Karpas-422 (cell line): ENCODE measurements at places on chromosomes 2 and 18.

DNA sequence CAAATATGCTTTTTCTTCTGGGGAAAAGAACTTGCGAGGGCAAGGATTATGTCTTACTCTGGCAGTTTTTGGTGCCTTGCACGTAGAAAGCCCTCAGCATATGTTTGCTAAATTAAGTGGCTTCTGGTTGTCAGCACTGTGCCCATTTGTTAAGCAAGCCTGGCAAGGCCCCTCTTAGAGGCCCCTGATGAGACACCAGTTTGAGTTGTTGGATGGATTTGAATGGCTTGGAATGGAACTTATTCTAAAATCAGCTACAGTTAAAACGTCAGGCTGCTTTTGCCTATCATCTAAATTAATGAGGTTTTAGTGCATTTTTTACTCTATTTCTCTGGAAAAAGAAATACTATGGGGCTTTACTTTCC lies 28.2 kb downstream of the TMEM182 start:
- H3K27ac ChIP-seq: no peak overlapping the region
- H3K36me3 ChIP-seq: no peaks in the 10 kb centered on the region
- no peak overlapping the region for H3K4me3 ChIP-seq
- DNase-seq: no peak
- H3K4me1 ChIP-seq: peaks cover 9% of the 10 kb centered on the region

- H3K36me3 ChIP-seq: no peaks in the 10 kb centered on the region
- H3K4me1 ChIP-seq: no peaks in the 10 kb centered on the region
- no peak for DNase-seq
- H3K27ac ChIP-seq: no peak overlapping the region
- no peaks in the 10 kb centered on the region for H3K27me3 ChIP-seq
- H3K4me3 ChIP-seq: no peak overlapping the region
These were observed 25.0 kb downstream of the TTN start for GRCh38 chr2:178782236-178782635.

- no peak for DNase-seq
- H3K4me3 ChIP-seq: no peak overlapping the region
- H3K4me1 ChIP-seq: peaks cover 9% of the 10 kb centered on the region
- H3K27ac ChIP-seq: no peak overlapping the region
These were observed 856.1 kb upstream of the ID2 start for GRCh38 chr2:7825591-7826312.

DNA sequence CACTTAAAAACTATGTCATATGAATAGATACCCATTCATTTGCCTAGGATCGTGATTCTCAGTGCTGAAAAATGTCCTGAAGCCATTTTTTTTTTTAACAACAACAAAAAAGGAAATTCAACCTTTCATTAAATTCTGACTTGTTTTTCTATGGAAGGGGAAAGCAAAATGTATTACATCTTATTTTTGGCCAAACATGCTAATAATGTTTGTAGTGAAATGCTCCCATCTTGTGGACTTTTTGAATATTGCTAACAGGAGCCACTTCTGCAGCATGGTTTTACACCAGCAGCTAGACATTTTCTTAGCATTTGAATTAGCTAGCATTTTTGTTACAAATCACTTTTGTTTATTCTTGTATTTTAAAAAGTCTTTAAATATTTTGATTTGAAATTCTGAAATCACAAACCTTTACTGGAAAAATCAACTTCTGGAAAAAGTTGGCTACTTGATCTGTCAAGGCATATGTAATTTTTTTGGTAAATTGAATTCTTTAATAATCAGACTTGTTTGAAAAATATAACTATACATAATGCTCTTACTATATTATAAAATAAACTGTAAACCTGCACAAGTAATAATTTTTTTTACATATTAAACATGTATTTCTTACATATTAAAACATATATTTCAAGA lies 75.8 kb downstream of the KIDINS220 start:
- peak; percentile 71 for DNase-seq
- H3K4me1 ChIP-seq: 0 out of 2 replicates have a peak, but pooled peaks cover 2% of the 10 kb centered on the region
- H3K27ac ChIP-seq: no peak overlapping the region

GRCh38 chr2:199693861-199694260 lies 157.1 kb downstream of the FTCDNL1 start:
- H3K4me3 ChIP-seq: no peak overlapping the region
- H3K27me3 ChIP-seq: no peaks in the 10 kb centered on the region
- no peak overlapping the region for H3K27ac ChIP-seq
- DNase-seq: no peak
- H3K4me1 ChIP-seq: no peaks in the 10 kb centered on the region

DNA sequence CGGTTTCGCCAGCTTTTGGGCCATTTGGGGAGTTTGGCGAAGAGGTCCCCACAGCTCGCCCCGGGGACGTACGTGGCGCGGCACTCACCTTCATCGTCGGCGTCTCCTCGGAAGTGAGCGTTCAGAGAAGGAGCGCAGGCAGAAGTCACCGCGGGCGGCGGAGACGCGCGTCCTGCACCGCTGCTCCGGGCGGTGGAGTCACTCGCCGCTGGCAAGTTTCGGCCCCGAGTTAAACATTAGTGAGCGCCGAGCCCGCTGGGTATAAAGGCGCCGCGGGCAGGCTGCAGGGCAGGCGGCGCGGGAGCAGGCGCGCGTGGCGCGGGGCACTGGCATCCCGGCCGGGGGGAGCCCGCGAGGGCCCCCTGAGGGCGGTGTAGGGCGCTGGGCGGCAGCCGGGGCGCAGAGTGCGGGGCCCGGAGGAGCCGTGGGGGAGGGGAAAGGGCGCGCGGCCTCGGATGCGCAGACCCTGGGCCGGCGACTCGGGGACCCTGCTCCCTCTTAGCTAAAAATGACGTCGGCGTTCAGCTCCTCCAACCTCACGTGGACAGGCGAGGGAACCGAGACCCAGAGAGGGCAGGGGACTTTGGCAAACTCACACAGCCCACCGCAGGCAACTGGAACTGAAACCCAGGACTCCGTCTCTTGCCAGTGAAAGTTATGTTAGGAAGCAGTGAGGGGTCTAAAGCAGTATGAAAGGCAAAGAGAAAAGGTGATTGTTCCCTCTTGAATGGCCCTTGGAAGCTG lies at the start of gene DPP4:
DPP4 (minus strand) TSS at position 328 of the 744 bp plus-strand sequence; CDS start at position 94, 234 bp downstream.
- no peaks in the 10 kb centered on the region for H3K36me3 ChIP-seq
- no peak within 1 kb of the TSS for H3K4me3 ChIP-seq
- no peak within 1 kb of the TSS for H3K27ac ChIP-seq
- no peaks in the 10 kb centered on the region for H3K27me3 ChIP-seq
- H3K4me1 ChIP-seq: no peaks in the 10 kb centered on the region

DNA sequence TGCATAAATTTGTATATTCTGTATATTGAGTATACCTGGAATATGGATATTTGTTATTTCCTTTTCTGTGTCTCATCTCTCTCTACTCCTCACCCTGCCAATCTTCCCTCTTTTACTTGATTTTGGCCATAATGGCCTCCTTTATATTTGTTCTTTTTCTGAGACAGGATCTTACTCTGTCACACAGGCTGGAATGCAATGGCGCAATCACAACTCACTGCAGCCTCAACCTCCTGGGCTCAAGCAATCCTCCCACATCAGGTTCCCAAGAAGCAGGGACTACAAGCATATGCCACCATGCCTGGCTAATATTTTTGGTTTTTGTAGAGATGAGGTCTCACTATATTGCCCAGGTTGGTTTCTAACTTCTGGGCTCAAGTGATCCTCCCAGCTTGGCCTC lies 30.5 kb downstream of the PREPL start:
- peaks cover 9% of the 10 kb centered on the region for H3K4me1 ChIP-seq
- H3K27me3 ChIP-seq: no peaks in the 10 kb centered on the region
- no peak overlapping the region for H3K4me3 ChIP-seq
- H3K36me3 ChIP-seq: peaks cover 14% of the 10 kb centered on the region
- DNase-seq: no peak

- no peak overlapping the region for H3K4me3 ChIP-seq
- H3K27me3 ChIP-seq: no peaks in the 10 kb centered on the region
- DNase-seq: peak; percentile 76
- no peaks in the 10 kb centered on the region for H3K36me3 ChIP-seq
These were observed 5.8 kb upstream of the DGUOK start for GRCh38 chr2:73920577-73921545.

GRCh38 chr2:43228321-43228751 lies 1.9 kb upstream of the ZFP36L2 start:
- H3K4me3 ChIP-seq: peak overlapping the region; percentile 87; the same call in 1 of the 2 replicates
- H3K36me3 ChIP-seq: peaks cover 7% of the 10 kb centered on the region
- H3K4me1 ChIP-seq: peaks cover 67% of the 10 kb centered on the region
- H3K27ac ChIP-seq: peak overlapping the region; percentile 89
- DNase-seq: no peak

- H3K4me1 ChIP-seq: no peaks in the 10 kb centered on the region
- no peak for DNase-seq
- no peak overlapping the region for H3K4me3 ChIP-seq
- no peaks in the 10 kb centered on the region for H3K27me3 ChIP-seq
- H3K27ac ChIP-seq: no peak overlapping the region
- no peaks in the 10 kb centered on the region for H3K36me3 ChIP-seq
These were observed 9.3 kb downstream of the L3MBTL4 start for GRCh38 chr18:6405237-6406074.

DNA sequence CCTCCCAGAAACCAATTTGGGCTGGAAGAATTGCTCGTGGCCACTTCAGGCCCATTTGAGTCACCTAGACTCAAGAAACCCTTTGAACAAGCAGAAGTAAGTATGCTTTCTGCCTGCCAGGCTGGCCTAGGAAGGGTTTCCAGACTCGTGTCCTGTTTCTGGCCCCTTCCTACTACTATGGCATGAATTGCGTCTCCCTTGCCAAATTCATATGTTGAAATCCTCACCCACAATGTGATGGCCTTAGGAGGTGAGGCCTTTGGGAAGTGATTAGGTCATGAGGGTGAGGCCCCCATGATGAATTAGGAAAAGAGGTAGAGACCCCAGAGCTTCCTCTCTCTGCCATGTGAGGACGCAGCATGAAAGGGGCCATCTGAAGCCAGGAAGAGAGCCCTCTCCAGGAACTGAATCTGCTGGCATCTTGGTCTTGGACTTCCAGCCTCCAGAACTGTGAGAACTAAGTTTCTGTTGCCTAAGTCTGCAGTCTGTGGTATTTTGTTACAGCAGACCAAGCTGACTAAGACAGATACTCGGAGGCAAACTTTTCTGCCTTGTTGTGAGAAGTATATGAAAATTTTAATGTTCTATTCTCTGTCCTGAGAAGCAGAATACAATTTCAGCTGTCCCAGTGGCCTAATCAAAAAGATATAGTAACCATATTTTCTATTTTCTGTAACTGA lies 13.1 kb downstream of the GPR45 start:
- H3K27me3 ChIP-seq: no peaks in the 10 kb centered on the region
- H3K4me3 ChIP-seq: no peak overlapping the region
- no peak overlapping the region for H3K27ac ChIP-seq

DNA sequence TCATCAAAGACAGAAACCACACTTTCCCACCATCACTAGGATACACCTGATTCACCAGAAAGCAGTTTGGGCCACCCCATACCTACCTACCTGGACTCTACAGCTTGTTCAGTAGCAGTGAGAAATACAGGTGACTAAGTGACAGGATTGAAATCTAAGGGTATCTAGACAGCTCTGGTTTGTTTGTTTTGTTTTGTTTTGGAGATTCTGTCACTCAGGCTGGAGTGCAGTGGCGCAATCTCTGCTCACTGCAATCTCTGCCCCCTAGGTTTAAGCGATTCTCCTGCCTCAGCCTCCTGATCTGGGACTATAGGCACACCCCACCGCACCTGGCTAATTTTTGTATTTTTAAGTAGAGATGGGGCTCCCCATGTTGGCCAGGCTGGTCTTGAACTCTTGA lies 3.1 kb downstream of the TTC21B start:
- H3K36me3 ChIP-seq: peaks cover 29% of the 10 kb centered on the region
- no peak overlapping the region for H3K4me3 ChIP-seq
- DNase-seq: no peak
- no peaks in the 10 kb centered on the region for H3K27me3 ChIP-seq
- peaks cover 24% of the 10 kb centered on the region for H3K4me1 ChIP-seq

DNA sequence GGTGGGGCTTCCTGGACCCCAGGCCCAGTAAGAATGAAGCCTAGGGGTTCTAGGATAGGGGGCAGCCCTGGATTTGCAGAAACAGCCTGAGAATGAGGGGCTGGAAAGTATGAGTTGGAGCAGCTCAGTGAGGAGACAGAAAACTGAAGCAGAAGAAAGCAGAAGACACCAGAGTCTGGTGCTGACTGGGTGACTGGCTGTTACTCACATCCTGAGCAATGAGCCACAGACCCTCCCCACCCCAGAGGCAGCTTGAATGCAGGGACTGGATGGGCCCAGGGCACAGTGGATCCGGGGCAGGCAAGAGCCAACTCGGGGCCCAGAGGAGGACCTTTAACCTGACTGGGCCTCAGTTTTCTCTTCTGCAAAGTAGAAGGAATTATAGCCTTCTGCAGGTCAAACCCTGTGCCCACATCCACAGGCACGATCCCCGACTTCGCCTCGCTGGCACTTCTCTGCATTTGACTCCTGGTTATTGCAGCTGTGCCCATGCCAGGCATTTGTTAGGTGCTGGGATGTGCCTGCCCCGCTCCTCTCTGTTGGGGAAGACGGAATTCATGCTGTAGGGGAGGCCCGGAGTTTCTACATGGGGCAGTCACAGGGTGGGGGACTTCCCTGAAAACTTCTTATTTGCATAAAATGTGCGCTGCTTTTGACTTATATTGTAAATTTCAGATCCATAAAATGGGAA lies 8.5 kb downstream of the STEAP3 start:
- H3K4me1 ChIP-seq: peaks cover 6% of the 10 kb centered on the region
- H3K27me3 ChIP-seq: no peaks in the 10 kb centered on the region
- no peaks in the 10 kb centered on the region for H3K36me3 ChIP-seq
- no peak overlapping the region for H3K27ac ChIP-seq
- DNase-seq: no peak
- no peak overlapping the region for H3K4me3 ChIP-seq

DNA sequence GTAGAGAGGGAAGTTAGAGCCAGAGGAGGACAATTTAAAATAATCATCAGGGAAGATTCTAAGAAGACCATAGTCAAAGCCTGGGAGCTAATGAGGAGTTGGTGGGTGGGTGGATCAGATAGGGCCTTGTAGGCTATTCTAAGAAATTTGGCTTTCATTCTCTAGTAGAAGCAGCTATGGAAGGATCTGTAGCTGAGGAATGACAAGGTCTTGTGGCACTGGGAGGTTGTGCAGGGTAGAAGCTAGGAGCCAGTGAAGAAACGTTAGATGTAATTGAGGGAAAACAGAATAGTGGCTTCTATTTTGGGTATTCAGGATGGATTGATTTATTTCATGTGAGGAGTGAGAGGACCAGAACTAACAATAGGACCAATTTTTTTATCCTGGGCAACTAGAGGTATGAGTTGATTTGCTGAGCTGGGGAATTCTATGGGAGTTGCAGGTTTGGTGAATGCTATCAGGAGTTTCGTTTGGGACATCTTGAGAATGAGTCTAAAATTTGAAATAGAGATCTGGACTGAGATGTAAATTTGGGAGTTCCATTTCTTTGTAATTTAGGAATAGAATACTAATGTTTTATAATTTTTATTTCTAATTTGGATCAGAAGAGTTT lies 371.9 kb downstream of the PARD3B start:
- no peaks in the 10 kb centered on the region for H3K27me3 ChIP-seq
- no peaks in the 10 kb centered on the region for H3K4me1 ChIP-seq
- no peak overlapping the region for H3K27ac ChIP-seq
- H3K36me3 ChIP-seq: no peaks in the 10 kb centered on the region

DNA sequence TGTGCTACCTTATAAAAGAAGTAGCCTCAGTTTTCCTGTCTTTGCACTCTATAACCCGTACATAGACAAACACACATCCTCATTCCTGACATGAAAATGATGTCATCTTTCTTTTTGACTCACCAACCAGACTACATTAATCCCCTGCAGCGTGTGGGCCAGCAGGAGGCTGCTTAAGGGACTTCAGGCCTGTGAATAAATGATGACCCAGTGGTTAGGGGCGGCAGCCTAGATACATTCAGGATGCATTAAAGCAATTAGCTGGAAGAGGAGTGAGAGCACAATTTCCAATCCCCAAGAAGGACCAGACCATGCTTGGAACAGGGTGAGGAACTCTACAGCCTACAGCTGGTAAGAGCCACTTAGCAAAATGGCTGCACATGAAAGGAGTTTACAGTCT lies 57.3 kb upstream of the KLF7 start:
- no peaks in the 10 kb centered on the region for H3K4me1 ChIP-seq
- no peaks in the 10 kb centered on the region for H3K27me3 ChIP-seq
- H3K27ac ChIP-seq: no peak overlapping the region
- DNase-seq: no peak
